ENCODE measurements at places on chromosomes 4 and X. TPM values are rescaled to one million over a fixed set of nuclear protein-coding genes. Genes with fewer than 3 reads are reported as not detected.

Gene AFM
- total RNA-seq, result not detected

Gene HMGN5
- 2.6 TPM for total RNA-seq

Gene SYTL5
- total RNA-seq, result under 0.01 TPM

Gene ADAMTS3
- 5.2 TPM for total RNA-seq

Gene PPP2R2C
- 0.13 TPM for total RNA-seq
